ENCODE measurements at places on chromosomes 12 and 14.

GRCh38 chr12:52543985-52544883 lies 8.7 kb downstream of the KRT71 start:
- no peak for DNase-seq

- no peak for DNase-seq
These were observed 117.3 kb upstream of the LMNTD1 start for GRCh38 chr12:25670076-25671055.

DNA sequence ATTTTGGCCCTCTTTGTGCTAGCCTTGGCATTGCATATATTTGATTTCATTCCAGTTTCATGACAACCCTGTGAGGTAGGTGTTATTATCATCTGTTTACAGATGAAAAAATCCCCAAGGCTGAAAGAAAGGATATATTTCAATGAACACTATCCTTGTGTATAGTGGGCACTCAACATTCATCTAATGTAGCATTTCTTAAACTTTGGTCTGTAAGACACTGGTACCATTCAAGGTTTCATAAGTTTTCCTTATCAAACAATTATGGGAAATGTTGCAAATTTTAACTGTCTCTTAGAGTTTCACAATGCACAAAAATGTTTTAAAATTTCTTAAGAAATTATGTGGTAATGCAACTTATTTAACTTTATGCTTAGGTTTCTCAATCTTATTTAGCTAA lies 44.3 kb downstream of the ATP23 start:
- no peak for DNase-seq

DNA sequence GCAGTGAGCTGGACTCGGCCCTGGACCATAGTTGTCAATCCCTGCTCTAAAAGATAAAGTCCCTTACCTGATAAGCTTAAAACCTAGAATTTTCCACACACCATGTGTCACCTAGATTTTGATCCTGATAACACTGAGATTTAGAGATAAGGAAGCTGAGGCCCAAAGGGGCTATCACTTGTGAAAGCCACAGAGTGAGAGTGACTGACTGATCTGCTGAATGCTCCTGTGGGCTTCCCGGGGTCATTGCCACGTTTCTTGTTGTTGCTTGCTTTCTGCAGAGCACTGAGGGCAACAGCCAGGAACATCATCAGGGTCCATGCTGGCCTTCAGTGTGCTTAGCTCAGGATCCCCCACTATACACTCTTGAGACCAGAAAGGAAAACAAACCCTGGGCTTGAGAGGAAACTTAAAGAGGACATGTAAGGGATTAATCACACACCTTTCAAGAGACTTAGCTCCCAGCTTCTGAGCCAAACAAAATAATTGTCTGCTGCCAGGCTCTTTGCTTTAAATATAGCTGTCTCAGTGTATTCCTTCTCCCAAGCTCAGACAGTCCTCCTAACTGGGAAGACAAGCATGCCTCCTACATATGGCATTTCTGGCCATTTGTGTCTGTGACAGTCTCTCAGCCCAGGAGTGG lies 82.6 kb upstream of the ARHGAP5 start:
- DNase-seq, result no peak

DNA sequence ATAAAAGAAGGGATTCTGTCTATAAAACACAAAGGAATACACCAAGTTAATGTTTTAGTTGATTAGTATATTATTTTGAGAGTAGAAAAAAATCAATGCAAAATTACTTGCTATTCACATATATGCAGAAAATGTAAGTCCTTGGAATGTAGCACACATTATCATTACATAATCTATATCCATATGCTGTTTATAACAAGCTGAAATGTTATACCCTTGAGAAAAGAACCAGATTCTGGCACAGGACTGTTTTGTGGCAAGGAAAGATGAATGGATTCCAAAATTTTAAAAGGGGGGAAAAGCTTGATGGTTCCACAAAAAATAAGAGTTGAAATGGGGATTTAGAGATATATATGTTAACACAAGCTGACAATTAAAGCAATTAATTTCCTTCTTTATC lies 153.6 kb downstream of the MSRB3 start:
- no peak for DNase-seq

GRCh38 chr12:12513416-12514006 lies 49.2 kb downstream of the DUSP16 start:
- no peak for DNase-seq

- no peak for DNase-seq
These were observed 117.2 kb downstream of the RGS6 start for GRCh38 chr14:72049462-72049861.

- DNase-seq, result no peak
These were observed 77.0 kb downstream of the MSRB3 start for GRCh38 chr12:65355461-65355860.

GRCh38 chr12:67433385-67434175 lies 164.4 kb downstream of the CAND1 start:
- DNase-seq, result no peak

DNA sequence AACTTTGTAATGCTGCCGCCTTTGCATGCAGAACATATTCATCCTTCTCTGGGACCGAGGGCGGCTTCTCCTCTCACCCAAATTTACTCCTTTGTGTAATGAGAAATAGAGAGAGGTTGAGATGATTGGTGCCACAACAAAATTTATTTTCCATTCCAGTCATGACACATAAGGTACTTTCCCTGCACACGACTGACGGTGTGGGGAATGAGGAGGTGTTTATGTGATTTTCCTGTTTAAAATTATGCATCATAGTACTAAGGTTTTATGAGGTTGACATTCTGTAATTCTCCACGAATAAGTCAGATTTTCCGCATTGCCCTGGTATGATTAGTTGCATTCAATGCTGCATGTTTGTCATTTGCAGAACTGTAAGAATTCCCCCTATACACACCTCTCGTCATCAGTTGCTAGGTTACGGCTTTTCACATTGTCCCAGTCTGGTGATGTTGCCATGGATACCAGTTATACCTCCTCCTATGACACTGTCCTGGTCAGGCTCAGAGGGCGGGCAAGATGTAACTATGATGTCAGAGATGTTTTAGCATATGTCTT lies 23.1 kb downstream of the BICDL1 start:
- DNase-seq, result no peak

- DNase-seq, result no peak
These were observed 254.0 kb upstream of the USP15 start for GRCh38 chr12:62006076-62006732.

Measured in T1000 (cell line).